ENCODE measurements at places on chromosomes 5 and 9.
A peak's percentile ranks its signal among the peaks of the same experiment; 100 is the strongest.

DNA sequence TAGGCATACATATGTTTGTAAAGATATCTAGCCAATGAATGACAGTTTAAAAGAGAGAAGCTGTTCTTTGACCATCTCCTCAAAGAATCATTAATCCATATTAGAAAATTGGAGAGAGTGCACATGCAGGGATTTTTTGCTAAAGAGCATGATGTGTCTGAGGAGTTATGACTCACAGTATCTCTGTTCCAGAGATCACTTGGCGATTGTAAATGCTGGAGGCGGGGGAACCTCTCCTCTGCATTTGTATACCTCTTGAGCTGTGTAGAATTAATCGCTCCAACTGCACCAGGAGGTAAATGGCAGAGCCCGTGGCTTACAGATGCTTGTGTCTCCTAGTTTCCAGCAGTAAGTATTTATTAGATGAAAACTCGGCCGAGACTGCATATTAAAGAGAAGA lies 3.6 kb upstream of the SPATA31D1 start:
- DNase-seq, result no peak

DNA sequence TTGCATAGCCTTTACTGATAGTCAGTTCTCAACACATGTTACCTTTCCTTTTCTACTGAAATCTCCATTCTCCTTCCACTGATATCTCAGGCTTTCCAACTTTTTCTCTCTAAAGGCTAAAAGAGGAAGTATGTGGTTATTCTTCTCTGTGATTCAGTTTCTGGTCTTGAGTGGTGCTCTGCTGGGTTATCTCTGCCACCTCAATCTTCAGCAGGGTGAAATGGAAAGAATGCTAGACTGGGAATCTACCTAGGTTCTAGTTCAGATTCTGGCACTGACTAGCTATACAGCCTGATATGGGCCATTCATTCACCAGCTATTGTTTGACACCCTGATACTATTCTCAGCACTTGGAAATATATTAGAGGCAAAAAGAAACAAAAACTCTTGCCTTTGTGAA lies 124.9 kb upstream of the GRIA1 start:
- DNase-seq, result no peak

- DNase-seq, result no peak
These were observed 13.3 kb downstream of the CAMK4 start for GRCh38 chr5:111237470-111237869.

DNA sequence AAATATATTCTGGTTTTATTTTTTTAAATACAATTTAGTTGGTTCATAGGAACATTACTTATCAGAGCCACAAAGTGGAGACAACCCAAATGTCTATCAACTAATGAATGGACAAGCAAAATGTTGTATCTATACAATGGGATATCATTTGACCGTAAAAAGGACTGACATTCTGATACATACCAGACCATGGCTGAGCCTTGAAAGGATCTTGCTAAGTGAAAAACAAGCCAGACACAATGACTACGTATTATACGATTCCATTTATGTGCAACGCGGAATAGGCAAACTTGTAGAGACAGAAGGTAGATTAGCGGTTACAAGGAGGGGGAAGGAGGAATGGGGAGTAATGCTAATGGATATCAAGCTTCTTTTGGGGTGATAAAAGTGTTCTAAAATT lies 621.6 kb downstream of the BNC2 start:
- no peak for DNase-seq

GRCh38 chr9:120393386-120394057 lies 186.4 kb downstream of the CDK5RAP2 start:
- DNase-seq, result no peak

- DNase-seq, result no peak
These were observed 56.7 kb downstream of the RALGPS1 start for GRCh38 chr9:126971261-126971660.

GRCh38 chr5:93304456-93305250 lies 276.4 kb downstream of the NR2F1-AS1 start:
- DNase-seq, result no peak

GRCh38 chr9:93028448-93029006 lies 30.0 kb upstream of the SUSD3 start:
- peak; percentile 37 for DNase-seq

DNA sequence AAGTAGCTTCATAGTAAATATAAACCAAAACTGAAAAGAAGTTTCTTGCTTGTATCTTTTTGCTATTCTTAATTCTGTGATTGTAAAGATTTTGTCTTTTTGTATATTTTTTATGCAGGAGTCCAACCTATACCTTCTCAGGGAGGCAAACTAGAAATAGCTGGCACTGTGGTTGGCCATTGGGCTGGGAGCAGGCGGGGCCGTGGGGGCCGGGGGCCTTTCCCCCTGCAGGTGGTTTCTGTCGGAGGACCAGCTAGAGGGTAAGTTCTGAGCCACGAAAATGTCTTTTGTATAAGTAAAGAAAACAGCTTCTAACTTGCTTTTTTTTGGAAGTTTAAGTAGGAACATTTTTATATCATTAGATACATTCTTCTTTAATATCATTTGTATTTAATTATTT lies 15.4 kb upstream of the PHF2 start:
- no peak for DNase-seq

DNA sequence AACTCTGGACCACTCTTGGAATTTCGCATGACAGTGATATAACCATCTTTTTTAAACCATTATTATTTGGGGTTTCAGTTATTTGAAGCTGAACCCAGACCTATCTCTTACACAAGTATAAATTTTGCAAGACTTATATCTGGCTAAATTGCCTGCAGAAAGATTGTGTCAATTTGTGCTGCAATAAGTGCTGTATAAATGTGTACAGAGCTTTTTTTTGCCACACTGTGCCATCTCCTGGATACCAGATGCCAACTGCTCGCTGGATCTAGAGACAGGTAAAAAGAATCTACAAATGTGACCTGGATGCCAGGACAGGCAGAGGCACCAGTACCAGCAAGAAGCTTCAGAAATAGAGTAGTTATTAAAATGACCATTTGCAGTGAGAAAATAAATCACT lies 25.9 kb upstream of the TTC39B start:
- DNase-seq, result no peak

DNA sequence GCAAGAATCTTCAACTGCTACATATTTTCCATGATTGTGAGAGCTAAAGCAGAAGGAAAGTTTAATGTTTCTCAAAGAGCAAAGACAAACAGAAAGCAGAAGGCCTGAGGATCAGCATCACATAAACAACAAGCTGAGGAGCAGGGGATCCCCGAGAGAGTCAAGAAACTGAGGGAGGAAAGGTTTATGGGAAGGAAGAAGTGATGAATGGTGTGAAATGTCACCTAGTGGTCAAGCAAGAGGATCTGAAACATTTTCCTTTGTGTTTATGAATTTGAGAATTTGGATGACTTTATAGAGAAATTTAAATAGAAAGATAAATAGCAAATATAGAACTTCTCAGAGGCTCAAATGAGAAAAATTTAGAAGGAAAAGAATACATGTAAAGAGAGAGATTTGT lies 481.9 kb downstream of the CHSY3 start:
- DNase-seq, result no peak

DNA sequence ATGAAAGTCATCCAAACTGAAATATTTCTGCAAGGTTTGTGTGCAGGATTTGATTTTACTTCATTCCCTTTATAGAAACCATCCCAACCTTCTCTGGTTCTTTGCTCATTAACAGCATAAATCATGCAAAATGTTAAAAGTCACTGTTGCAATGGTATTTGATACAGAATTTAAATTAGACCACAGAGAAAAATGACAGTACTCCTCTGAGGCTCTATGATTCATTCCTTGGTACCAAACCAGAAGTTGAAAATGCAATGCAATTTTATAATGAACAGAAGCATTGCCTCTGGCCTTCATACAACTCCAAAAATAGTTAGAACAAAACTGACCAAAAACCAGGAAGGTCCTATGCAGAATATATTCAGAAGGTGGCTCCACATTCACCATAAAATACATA lies 607.1 kb downstream of the TLE1 start:
- DNase-seq, result no peak

GRCh38 chr5:128559300-128560297 lies 21.6 kb upstream of the FBN2 start:
- DNase-seq, result no peak

DNA sequence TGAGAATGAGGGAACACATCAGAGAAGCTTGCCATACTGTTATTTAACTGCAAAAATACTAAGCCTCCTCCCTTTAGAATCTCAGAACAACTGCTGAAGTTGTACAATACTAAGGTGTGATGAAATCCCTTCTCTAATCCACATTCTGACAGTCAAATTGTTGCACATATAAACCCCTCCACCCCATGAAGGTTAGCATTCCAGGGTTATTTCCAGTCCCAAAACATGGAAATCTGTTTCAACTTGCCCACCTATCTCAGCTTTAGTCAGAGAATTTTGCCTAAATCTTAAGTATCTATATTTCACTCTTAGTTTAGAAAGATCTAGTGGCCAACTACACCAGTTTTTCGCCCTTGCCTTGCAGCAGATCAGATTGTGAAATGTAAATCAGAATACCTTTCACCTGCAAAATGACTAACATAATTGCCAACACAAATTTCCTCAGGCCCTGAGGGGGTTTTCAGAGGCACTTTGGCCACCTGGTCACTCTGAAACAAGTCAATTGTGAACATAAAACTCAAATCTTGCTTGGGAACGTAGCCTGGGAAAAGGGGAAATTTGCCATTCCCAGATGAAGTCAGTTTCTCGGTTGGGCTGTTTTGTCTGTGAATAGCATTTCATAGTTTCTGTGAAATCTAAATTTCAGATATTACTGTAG lies 93.9 kb downstream of the EFNA5 start:
- DNase-seq, result no peak

GRCh38 chr9:137054932-137055384 lies 1.1 kb upstream of the ENTPD2 start:
- DNase-seq, result no peak
